ENCODE measurements at places on chromosomes 1 and 21. TPM values are rescaled to one million over a fixed set of nuclear protein-coding genes. Genes with fewer than 3 reads are reported as not detected.
A peak's percentile ranks its signal among the peaks of the same experiment; 100 is the strongest.

Gene PITHD1
- 50.0 TPM for total RNA-seq

Gene NCF2
- 23.0 TPM for total RNA-seq

Gene SPRR1A
- not detected for total RNA-seq

DNA sequence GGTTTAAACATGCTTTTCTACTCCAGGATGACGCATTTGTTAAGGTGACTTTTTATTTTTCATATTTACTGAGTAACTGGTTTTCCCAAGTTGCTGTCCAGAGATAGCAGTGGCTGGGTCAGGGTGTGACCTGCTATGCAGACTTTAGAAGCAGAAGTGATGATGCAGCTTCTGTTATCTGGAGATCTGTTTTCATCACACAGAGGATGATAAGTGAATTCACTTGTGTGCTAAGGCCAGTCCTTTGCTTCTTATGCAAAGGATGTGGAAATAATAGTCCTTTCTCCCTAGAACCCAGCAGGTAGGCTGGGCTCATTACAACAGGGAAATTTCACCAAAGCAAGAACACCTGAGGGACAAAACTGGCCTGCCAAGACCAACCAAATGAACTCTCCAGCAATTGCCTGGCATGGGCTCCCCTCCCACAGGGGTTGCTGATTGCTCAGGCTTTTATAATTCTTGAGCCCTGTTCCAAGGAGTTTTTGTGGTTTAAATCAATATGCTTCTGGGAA lies 97.8 kb upstream of the LPGAT1 start:
- no peak for DNase-seq

DNA sequence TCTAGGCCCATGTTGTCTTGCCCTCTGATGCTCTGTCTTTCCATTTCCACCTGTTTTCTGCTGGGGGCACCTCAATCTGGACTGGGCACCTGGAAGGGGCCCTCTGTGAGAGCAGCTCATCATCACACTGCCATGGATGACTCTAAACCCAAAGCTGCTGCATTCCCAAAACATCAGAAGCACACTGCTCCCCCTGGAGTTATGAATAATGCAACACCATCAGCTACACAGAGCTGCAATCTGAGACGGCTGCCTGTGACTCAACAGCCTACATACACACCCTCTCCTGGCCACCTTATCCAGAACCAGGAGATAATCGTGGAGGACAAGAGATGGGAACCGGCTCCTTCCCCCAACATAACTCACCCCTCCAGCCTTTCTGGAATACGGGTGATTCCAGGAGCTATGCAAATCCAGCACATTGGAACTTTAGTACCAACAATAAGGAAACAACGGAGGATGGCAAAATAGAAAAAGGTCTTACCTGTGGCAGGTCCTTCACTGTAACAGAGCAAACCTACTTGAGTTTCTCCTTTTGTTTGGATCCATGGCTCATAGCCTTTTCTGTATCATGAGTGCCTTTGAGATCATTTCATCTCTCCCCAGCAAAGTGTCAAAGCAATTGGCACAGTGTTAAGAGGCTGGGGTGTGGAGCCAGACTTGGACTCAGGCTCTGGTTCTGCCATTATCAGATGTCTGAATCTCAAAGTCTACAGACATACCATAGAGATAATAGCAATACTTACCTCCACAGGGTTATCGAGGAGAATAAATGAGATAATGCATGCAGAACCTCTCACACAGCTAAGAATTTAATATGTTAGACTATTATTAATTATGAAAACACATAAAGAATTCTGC lies 29.3 kb downstream of the AK2 start:
- no peak for DNase-seq

GRCh38 chr1:32393832-32394140 lies 455 bp downstream of the BSDC1 start:
- peak; percentile 51 for DNase-seq

DNA sequence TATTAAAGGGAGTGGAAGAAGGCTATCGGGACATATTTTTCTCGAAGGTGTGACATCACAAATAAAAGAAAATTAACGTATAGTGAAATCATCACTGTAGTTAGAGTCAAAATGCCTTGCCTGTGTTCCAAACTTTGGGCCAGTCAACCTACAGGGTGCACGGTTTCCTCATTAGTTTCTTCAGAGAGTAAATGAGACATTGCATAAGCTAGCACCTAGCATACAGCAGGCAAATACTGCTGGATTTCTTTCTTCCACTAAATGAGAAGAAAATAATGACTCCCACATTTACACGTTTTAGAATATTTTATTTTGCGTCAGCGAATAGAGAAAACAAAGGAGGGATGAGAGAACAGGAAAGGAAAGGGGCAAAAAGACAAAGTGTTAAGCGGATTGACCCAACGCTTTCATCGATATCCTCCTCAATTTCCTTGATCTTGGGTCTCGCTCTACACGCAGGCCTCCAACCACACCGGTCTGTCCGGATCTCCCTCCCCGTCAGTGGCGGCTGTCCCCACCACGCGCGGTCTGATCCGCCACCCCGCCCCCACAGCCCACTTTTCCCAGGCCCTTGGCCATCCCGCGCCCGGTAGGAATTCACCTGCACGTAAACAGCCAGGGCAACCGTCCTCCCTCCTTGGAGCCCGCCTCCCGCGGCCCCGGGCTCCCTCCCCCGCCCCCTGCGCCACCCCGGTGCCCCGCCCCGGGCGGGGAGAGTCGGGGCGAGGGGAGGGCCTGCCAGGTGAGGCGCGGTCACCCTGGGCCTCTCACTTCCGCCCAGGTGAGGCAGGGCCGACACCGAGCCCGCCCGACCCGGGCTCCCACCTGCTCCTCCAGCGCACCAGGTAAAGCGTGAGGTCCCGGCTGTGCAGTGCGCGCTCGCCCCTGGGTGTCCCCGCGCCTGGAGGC lies at the start of gene PATJ:
Gene PATJ (plus strand): TSS at position 770 of the 909 bp plus-strand sequence. CDS start 20,413 bp downstream, outside the sequence.
- peak; percentile 63 for DNase-seq

GRCh38 chr21:15496911-15497310 lies 232.9 kb upstream of the USP25 start:
- no peak for DNase-seq
